ENCODE measurements at places on chromosomes 5 and 9. TPM values are rescaled to one million over a fixed set of nuclear protein-coding genes. Genes with fewer than 3 reads are reported as not detected.

Gene SCGB3A2
- 2,733 TPM for polyA plus RNA-seq

Gene IFNA21
- not detected for polyA plus RNA-seq

DNA sequence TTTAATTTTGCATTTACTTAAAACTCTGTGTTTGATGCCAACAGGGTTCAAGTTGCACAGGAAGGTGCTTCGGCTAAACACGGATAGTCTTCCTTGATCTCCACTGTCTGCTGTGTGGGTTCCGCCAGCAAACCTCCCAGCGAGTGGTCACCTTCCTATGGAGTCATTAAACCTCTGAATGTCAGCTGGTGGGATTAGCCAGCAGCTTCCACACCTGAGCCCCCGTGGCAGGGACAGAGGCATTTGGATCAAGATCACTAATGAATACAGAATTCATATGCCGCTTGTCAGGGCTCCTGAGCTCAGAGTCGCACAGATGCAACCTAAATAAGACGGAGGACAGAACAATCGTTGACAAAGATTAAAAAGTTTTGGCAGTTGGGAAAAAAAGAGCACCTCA, 39.5 kb downstream of the PSMB7 start:
- DNase-seq: no peak

DNA sequence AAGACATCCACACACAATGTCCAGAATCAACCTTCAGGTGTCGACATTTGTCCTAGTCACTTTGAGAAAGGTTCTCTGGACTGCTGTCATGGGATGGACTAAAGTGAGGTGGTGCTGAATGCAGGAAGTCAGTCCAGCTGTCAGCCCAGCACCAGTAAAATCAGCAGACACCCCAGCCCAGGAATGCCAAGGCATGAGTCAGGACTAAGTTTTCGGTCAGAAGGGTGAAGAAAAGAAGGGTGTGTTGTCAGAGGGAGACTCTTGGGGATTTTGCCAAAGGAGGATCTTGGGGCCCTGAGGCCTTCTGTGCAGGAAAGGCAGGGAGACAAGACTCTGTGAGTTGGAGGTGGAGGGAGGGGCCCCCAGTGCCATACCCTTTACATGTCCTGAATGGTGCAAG, 69.0 kb upstream of the XPA start:
- no peak for DNase-seq

- DNase-seq: peak; percentile 91
Measured at GRCh38 chr5:172123269-172123692, 64.7 kb downstream of the STK10 start.
